ENCODE measurements at places on chromosomes 13 and 19. TPM values are rescaled to one million over a fixed set of nuclear protein-coding genes. Genes with fewer than 3 reads are reported as not detected.

The DLL3 gene
- 0.28 TPM for total RNA-seq

- no peak overlapping the region for H3K4me3 ChIP-seq
- H3K27me3 ChIP-seq: no peaks in the 10 kb centered on the region
- DNase-seq: no peak
Observed at GRCh38 chr13:66995203-66995611, 234.9 kb downstream of the PCDH9 start.

DNA sequence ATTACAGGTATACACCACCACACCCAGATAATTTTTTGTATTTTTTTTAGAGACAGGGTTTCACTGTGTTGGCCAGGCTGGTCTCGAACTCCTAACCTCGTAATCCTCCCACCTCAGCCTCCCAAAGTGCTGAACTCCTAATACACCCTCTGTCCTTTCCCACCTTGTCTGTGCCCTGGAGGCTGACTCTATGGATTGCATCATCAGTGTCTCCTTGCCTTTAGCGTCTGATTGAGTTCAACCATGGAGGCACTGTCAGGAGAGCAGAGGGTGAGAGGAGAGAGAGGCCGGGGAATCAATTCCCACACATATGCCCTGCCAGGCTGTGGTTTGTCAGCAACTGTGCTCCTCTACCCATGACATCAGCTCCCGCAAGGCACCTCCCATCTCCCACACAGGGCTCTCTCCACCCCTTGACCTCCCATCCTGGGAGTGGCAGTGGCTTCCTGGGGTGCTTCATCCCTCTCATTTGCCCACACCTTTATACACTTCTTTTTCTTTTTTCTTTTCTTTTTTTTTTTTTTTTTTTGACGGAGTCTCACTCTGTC is 12.6 kb upstream of the LILRB4 start:
- no peak for DNase-seq
- no peaks in the 10 kb centered on the region for H3K27me3 ChIP-seq
- H3K27ac ChIP-seq: no peak overlapping the region
- no peaks in the 10 kb centered on the region for H3K36me3 ChIP-seq

- H3K4me1 ChIP-seq: no peaks in the 10 kb centered on the region
- H3K36me3 ChIP-seq: no peaks in the 10 kb centered on the region
- H3K27me3 ChIP-seq: no peaks in the 10 kb centered on the region
- DNase-seq: no peak
- H3K4me3 ChIP-seq: no peak overlapping the region
Observed at GRCh38 chr19:6806488-6806887, 34.0 kb downstream of the VAV1 start.

- H3K36me3 ChIP-seq: no peaks in the 10 kb centered on the region
- peak; percentile 69 for DNase-seq
- no peaks in the 10 kb centered on the region for H3K27me3 ChIP-seq
- H3K4me1 ChIP-seq: peaks cover 29% of the 10 kb centered on the region
- peak overlapping the region; percentile 71 for H3K27ac ChIP-seq
Observed at GRCh38 chr13:113928685-113929627, 44.9 kb downstream of the C13orf46 start.

- no peak overlapping the region for H3K4me3 ChIP-seq
- no peaks in the 10 kb centered on the region for H3K4me1 ChIP-seq
- no peaks in the 10 kb centered on the region for H3K27me3 ChIP-seq
Observed at GRCh38 chr13:80400164-80400864, 59.4 kb upstream of the SPRY2 start.

DNA sequence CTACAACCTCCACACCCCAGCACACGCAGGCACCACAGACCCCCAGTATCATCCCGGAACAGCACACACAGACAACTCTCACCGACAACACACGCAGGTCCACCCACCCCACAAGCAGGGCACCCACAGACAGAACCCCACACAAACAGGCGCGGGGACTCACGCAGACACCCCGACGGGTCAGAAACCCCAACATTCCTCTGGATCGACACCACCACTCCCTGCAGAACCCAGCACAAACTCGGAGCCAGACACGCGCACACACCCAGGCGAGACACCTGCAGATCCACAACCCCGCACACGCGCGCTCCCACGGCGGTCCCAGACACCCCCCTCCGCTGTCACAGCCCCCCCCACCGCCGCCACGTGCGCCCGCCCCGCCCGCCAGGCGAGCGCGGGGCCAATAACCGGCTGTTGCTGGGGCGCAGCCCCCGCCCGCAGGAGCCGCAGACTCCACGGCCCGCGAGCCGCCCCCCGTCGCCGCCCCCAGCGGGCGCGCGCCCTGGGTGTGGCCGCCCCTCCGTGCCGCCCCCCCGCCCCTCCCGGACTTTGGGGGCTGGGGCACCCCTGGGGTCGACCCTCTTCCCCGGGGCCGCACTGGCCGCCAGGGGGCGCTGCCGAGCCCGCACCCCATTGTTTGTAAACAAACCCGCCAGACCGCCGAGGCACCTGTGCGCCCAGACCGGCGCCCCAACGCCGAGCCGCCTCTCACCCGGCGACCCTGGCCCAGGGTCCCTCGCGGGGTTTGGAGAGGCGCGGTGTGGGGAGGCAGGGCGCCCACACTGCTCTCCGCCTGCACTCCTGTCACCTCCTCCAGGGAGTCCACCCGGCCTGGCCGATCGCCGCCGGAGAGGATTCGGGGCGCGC is 712 bp downstream of the BBC3 start:
- DNase-seq: peak; percentile 18
- peaks cover 29% of the 10 kb centered on the region for H3K4me1 ChIP-seq
- no peaks in the 10 kb centered on the region for H3K27me3 ChIP-seq
- H3K36me3 ChIP-seq: no peaks in the 10 kb centered on the region
- H3K4me3 ChIP-seq: peak overlapping the region; percentile 96

DNA sequence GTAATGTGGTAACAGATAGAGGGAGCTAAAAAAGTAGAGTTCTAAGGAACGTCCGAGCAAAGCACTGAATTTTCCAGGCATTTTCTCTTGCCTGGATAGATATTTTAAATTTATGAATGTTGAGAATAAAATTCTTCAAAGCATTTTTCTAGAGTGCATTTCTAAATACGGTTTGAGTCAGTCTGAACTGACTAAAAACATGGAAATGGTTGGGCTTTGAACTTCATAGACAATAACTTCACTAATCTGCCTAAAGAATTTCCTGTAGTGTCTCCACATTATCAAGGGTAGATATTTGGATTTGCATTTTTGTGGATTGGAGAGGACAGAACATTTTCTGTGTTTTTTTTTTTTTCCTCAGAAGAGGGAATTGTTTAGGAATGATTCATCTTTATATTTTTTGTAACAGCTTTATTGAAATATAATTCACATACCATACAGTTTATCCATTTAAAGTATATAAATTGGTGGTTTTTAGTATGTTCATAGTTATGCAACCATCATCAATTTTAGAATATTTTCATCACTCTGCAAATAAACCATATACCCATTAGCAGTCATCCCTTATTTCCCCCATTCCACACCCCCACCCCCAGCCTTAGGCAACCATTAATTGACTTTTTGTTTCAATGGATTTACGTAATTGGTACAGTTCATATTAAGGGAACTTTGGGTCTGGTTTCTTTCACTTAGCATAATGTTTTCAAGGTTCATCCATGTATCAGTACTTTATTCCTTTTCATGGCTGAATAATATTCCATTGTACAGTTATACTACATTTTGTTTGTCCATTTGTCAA is 20.7 kb downstream of the GARRE1 start:
- peak overlapping the region; percentile 94 for H3K27ac ChIP-seq
- DNase-seq: peak; percentile 96
- no peak overlapping the region for H3K4me3 ChIP-seq
- H3K4me1 ChIP-seq: peaks cover 32% of the 10 kb centered on the region

DNA sequence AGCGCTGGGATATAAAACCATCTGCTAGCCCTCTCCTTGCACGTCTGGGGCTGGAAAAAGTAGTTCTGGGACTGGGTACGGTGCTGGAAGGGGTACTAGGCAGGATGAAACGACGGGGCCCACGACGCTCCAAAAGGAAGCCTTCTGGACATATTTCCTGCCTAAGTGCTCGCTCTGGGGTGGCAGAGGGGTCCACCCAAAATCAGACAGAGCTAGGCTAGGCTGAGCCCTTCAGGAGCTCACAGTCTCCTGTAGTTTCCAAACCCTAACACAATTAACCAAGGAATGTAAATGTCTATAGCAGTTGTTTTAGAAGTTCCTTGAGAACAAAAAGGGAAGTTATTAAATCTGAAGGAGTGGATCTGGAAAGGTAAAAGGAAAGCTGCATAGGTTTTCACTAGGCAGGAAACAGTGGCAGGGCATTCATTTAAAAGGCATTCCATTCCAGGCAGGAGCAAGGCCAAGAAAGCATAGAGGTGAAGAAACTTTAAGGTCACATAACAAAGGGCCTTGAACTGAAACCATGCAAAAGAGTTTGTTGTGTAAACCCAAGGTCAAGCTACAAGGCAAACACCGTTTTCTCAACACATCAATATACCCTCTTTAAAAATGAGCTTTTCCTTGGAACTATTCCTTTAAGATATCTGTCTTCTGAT is 634 bp upstream of the DIAPH3 start:
- peaks cover 4% of the 10 kb centered on the region for H3K4me1 ChIP-seq
- peak overlapping the region; percentile 64 for H3K4me3 ChIP-seq
- H3K27me3 ChIP-seq: no peaks in the 10 kb centered on the region
- no peaks in the 10 kb centered on the region for H3K36me3 ChIP-seq

DNA sequence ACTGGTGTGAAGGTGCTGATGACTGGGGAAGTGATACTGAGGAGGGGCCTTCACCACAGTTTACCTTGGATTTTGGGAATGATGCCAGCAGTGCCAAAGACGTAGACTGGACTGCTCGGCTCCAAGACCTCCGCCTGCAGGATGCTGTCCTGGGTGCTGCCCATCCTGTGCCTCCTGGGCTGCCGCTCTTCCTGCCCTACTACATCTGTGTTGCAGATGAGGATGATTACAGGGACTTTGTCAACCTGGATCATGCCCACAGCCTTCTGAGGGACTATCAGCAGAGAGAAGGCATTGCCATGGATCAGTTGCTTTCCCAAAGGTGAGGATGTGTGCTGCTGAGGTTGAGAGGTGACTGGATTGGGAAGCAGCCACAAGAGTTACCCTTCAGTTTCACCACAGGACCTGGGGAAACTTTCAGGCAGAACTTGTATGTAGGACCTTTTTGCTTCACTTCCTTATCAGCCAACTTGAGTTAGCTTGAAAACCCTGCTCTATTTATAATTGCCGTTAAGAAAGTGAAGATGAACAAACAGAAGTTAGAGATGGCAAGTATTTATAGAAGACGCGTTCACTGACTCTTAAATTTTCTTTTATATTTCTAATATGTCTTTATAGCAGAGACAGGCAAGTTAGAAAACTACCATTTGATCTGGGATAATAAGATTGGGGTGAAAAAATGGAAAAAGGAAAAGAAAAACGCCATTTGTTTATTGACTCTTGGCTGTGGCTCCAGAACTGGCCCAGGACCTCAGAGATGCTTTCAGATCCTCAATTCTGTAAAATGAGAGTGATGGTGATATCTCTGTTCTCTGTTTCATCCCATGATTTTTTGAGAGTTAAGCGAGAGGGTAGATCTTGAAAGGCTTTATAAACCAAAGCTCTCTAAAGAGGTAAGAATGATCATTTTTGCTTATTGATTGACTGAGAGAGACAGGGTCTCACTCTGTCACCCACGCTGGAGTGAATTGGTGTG is 5.3 kb downstream of the PDCD2L start:
- peaks cover 15% of the 10 kb centered on the region for H3K36me3 ChIP-seq
- H3K27me3 ChIP-seq: no peaks in the 10 kb centered on the region
- peaks cover 2% of the 10 kb centered on the region for H3K4me1 ChIP-seq
- no peak overlapping the region for H3K4me3 ChIP-seq
- no peak for DNase-seq
- H3K27ac ChIP-seq: no peak overlapping the region

DNA sequence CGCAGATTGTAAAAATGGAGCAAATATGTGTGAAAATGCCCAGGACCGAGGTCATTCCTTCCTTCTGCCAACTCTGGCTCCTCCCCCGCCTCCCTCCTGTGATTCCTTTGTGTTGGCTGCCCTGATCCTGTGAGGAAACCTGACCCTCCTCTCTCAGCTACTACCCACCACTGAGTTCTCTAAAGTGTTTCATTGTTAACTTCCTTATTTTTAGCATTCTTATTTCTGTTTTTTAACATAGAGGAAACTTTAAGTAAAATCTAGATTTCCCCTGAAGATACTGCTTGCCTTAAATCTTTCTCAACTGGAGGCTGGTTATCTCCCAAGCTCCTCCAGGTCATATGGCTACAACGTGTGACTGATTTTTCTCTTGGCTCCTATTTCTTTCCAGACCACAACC is 21.7 kb upstream of the FBXL3 start:
- H3K27me3 ChIP-seq: no peaks in the 10 kb centered on the region
- H3K4me3 ChIP-seq: no peak overlapping the region
- no peaks in the 10 kb centered on the region for H3K4me1 ChIP-seq
- H3K27ac ChIP-seq: no peak overlapping the region
- DNase-seq: no peak
- peaks cover 24% of the 10 kb centered on the region for H3K36me3 ChIP-seq

DNA sequence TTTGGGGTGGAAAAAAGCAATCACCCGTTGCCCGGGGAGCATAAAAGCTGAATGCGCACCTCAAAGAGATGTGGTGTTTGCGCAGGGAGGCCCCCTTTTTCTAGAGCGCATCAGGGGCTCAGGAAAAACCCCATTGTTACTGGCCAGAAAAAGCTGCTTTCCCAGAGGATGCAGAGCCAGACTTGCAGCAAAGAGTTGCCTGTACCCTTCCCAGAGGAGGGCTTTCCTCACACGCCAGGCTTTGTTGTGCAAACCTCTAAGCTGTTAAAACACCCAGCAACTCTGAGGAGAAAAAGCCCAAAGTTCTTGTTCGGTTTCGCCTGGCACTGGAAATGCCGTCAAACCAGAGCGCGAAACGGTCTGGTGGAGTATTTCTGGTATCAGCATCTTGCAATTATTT is 29.3 kb downstream of the GSX1 start:
- no peaks in the 10 kb centered on the region for H3K4me1 ChIP-seq
- no peak for DNase-seq
- H3K36me3 ChIP-seq: no peaks in the 10 kb centered on the region

DNA sequence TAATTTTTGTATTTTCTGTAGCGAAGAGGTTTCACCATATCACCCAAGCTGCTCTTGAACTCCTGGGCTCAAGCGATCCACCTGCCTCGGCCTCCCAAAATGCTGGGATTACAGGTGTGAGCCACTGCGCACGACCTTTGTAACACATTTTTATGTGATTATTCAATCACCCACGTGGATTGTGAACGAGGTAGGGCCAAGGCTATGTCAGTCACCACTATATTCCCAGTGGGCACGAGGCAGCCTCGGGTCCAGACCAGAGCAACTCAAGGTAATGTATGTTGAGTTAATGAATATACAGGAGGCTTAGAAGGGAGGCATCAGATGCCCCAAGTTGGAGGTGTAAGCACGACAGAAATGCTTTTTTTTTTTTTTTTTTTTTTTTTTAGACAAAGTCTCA is 8.9 kb downstream of the PTGIR start:
- H3K27ac ChIP-seq: no peak overlapping the region
- H3K4me3 ChIP-seq: no peak overlapping the region
- no peak for DNase-seq
- peaks cover 3% of the 10 kb centered on the region for H3K36me3 ChIP-seq
- peaks cover 19% of the 10 kb centered on the region for H3K4me1 ChIP-seq
- no peaks in the 10 kb centered on the region for H3K27me3 ChIP-seq

- no peak overlapping the region for H3K4me3 ChIP-seq
- no peak for DNase-seq
- no peaks in the 10 kb centered on the region for H3K36me3 ChIP-seq
Observed at GRCh38 chr13:111390522-111391270, 70.3 kb downstream of the TEX29 start.

Data from IMR-90 (cell line).